Mammary epithelial cell (primary cell): ENCODE measurements at places on chromosomes 7 and 10. TPM values are rescaled to one million over a fixed set of nuclear protein-coding genes. Genes with fewer than 3 reads are reported as not detected.
A peak's percentile ranks its signal among the peaks of the same experiment; 100 is the strongest.

GRCh38 chr7:88307412-88307811 is 718 bp upstream of the STEAP4 start:
- no peak for DNase-seq

GRCh38 chr7:47710201-47710935 is 128.5 kb upstream of the TNS3 start:
- no peak for DNase-seq

DNA sequence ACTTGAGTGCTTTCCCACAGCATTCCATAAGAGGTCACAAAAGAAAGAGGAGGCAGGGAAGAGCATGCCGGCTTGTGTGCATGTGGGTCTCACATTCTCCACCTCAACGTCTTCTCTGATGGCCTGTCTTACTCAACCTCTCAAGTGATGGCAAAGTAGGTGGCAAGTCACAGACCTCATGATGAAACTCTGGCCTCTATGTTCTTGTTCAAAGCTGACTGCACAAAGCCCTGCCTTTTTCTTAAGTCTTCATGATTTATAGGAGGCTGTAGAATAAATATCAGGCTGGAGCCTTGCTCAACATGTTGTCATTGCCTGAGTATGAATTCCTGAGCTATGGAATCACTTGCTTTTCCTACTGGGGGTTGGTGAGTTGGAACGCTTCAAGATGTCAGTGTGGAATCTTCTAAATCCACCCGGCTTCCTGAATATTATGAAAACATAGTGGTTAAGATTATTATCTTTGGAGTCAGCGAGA is 213.6 kb upstream of the INHBA start:
- DNase-seq, result peak; percentile 89

- no peak for DNase-seq
These were observed 611.5 kb upstream of the IGFBP3 start for GRCh38 chr7:46532571-46532970.

- DNase-seq, result no peak
These were observed 121.5 kb upstream of the ZMIZ1 start for GRCh38 chr10:78947226-78947625.

Gene AS3MT
- total RNA-seq, result 4.2 TPM

DNA sequence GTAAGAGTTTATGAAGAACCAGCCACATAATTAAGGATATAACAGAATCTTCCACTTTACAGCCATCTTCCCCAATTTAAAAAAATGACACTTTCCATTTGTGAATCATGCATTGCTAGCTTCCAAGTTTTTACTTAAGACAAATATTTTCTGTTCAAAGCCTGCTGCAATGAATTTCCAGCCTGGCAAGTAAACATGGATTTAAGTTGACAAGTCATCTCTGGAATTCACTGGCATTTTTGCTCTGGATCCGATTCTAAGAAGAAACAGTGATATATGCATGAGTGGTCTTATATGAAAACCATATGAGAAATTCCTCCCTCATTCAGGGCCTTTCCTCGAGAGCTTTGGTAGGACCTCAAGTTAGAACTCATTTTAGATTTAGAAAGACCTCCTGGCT is 116.1 kb upstream of the CDCA7L start:
- no peak for DNase-seq

Gene HOXA1
- total RNA-seq, result 2.5 TPM

DNA sequence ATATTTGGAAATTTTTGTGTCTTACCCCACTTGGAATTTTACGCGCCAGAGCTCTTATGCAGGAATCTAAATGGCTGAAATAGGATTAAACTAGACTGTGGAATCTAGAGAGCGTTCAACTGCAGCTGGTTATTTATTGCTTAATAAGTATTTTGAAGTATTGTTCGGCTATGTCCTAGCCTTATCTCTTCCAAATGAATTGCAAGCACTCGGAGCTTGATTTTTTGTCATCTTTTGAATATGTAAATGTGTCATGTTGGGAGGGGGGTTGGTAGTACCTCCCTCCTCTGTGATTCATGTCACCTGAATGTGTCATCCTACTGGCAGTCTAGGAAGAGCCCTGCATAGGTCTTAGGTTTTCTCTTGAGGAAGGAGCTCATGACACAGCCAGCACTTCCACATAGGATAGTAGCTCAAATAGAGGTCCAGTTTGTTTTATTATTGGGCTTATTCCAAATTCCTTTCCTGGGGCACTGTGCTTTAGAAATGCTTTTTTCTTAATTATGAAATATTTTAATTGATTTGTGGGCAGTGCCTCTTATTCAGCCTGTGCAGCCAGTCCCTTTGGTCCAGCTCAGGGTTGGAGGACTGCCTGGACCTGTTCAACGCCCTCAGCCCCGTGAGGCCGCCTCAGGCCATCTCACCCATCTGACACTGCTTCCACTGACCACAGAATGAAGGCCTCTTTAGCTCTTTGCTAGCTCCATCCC is 22.5 kb upstream of the TRIL start:
- DNase-seq, result peak; percentile 49

- no peak for DNase-seq
These were observed 60.4 kb downstream of the INSYN2A start for GRCh38 chr10:127135844-127136577.
